Activated T-cell treated with anti-CD3 and anti-CD28 coated beads for 4 hours (primary cell): ENCODE measurements at places on chromosomes 2 and 18.

- DNase-seq, result no peak
These were observed 38.0 kb downstream of the EHBP1 start for GRCh38 chr2:62743506-62743905.

DNA sequence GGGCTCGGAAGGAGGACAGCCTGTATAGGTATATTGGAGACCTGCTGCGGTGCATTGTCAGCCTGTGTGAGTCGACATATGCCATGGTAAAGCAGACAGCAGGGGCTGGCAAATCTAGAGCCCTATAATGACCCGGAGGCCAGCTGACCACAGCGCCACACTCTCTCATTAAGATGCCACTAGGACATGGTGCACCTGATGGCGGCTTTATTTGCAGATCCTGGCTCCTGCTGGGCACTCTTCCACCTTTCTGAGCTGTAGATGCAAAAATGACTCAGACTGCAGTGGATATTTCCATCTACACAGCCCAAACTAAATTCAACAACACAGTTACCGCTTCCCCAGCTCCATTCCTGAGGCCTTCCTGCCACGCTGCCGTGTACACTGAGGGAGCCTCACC lies 389.9 kb downstream of the TNS1 start:
- no peak for DNase-seq

DNA sequence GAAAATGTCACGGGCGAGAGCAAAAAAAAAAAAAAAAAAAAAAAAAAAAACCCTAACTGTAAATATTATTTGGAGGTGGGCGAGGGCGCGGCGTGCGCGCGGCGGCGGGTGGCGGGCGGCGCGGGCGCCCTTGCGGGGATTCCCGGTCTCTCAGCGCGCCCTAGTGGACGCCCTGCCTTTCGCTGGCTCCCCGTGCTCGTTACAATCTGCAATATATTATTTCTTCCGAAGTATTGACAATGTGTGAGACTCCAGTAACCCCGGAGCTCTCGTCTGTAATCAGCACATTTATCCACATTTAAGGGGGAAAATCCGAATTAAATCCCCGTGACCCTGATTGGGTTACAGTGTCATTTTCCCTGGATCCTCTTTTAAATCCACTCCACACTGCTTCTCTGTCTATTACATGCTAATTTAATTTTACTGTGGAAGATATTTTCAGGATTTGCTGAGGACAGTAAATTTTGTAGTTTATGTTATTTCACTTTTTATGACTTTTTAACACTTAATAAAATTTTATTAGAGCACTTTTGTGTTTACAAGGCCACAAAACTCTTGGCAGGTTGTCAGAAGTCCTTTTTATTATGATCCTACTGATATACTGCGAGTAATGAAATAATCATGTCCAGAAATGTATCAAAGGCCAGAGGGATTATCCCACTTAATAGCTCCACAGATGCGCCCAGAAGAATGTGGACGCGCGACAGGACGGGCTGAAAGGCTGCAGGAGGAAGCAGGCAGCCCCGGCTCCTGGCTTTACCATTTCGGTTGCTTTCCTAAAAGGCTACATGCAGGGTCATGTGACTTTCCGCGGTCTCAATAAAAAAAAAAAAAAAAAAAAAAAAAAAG lies 369.1 kb downstream of the MTX2 start:
- DNase-seq, result peak; percentile 44

GRCh38 chr2:127140538-127140937 lies 33.6 kb upstream of the BIN1 start:
- DNase-seq, result no peak

DNA sequence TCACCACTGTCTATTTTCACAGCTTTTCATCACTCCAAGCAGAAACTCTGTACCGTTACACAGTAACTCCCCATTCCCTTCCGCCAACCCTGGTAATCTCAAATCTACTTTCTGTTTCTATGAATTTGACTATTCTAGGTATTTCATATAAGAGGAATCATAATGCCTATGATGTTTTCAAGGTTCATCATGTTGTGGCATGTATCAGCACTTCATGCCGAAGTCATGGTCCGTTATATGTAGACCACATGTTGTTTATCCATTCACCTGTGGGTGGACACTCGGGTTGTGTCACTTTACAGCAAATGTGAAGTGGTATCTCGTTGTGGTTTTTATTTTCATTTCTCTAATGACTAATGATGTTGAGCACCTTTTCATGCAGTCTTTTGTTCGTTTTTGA lies 21.6 kb downstream of the CPSF3 start:
- DNase-seq, result no peak

DNA sequence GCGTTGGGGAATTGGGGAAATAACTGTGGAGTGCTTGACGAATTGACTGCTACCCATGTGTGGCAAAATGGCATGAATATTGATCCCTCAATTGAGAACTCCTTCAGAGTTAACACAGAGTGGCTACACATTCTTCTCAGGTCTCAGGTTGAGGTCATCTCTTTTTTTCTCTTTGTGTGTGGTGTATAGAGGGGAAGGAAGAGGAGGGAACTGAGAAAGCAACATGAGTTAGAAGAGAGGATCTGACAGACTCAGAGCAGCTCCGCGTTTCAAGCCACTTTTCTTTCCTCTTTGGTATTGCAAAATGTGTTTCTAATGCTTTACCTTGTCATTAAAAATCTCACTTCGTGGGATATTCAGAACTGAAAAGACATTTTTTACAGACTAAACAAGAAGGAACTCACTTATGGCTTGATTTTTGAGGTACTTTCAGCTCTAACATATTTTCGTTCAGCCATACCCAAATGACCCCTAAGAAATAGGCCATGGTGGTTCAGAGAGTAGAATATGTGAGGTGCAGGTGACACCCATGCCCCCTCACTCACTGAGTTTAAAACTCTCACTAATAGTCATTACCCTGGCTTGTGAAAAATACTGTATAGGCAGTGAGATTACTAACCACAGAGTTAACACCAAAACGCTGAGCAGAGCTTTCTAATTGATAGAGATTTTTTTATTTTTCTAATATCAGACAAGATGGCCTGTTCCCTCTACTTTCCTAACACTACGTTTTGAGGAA lies 22.5 kb downstream of the STAT4 start:
- no peak for DNase-seq

- DNase-seq, result no peak
These were observed 82.1 kb downstream of the TNP1 start for GRCh38 chr2:216777637-216778273.
